Hair follicular keratinocyte (primary cell): ENCODE measurements at places on chromosomes 5 and 9. TPM values are rescaled to one million over a fixed set of nuclear protein-coding genes. Genes with fewer than 3 reads are reported as not detected.

PHF24 gene
- 0.27 and 0.62 TPM in 2 replicates for total RNA-seq

ZNF883 gene
- total RNA-seq: 1.6 and 2.7 TPM in 2 replicates

LEAP2 gene
- 0.16 and 1.8 TPM in 2 replicates for total RNA-seq

C9orf72 gene
- total RNA-seq: 5.5 and 9.8 TPM in 2 replicates

PCDHB10 gene
- under 0.01 and 0.04 TPM in 2 replicates for total RNA-seq

FOXD4 gene
- total RNA-seq: 0.08 and 0.65 TPM in 2 replicates

CAPSL gene
- total RNA-seq: not detected in 2 replicates

TGFBI gene
- 347 and 420 TPM in 2 replicates for total RNA-seq

NR5A1 gene
- total RNA-seq: not detected in 2 replicates

PCDHAC2 gene
- 1.1 and 1.3 TPM in 2 replicates for total RNA-seq

SPINK14 gene
- total RNA-seq: not detected in 2 replicates

EIF4E1B gene
- not detected in 2 replicates for total RNA-seq

PDE8B gene
- total RNA-seq: not detected in 2 replicates

CDH12 gene
- not detected in 2 replicates for total RNA-seq

TYRP1 gene
- not detected in 2 replicates for total RNA-seq

TNFSF8 gene
- not detected in 2 replicates for total RNA-seq

FOXD4L3 gene
- not detected in 2 replicates for total RNA-seq

SH2D3C gene
- total RNA-seq: 0.15 and 0.23 TPM in 2 replicates

SPATA31C1 gene
- total RNA-seq: not detected in 2 replicates

CD72 gene
- 0.11 and 0.86 TPM in 2 replicates for total RNA-seq

DAB2 gene
- total RNA-seq: 7.4 and 11.9 TPM in 2 replicates

EIF4EBP3 gene
- total RNA-seq: 6.4 and 7.2 TPM in 2 replicates

CFAP157 gene
- total RNA-seq: not detected in 2 replicates

ACOT12 gene
- total RNA-seq: not detected in 2 replicates

STKLD1 gene
- total RNA-seq: 0.19 TPM in 1 of 2 replicates, not detected in the other

SV2C gene
- total RNA-seq: 0.08 TPM in 1 of 2 replicates, not detected in the other

GPRIN1 gene
- total RNA-seq: 8.7 and 11.0 TPM in 2 replicates
